ENCODE measurements at places on chromosomes 3 and 15. TPM values are rescaled to one million over a fixed set of nuclear protein-coding genes. Genes with fewer than 3 reads are reported as not detected.

DNA sequence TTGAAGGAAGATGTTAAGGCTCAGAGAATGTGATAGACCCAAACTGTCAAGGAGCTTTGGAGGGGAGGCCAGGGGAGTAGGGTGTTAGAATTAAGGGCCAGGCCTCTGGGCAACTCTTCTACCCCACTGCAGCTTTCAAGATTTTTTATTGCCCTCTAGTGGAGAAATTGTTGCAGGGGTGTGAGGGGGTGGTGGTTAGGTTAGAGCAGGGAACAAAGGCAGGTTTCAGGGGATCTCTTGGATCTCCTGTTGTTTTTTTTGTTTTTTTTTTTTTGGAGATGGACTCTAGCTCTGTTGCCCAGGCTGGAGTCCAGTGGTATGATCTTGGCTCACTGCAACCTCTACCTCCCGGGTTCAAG, 1.4 kb upstream of the SEC13 start:
- DNase-seq = no peak

GRCh38 chr3:115947325-115947724, 324.0 kb downstream of the GAP43 start:
- DNase-seq = no peak

The SEMA3F gene
- total RNA-seq = 0.18 TPM

DNA sequence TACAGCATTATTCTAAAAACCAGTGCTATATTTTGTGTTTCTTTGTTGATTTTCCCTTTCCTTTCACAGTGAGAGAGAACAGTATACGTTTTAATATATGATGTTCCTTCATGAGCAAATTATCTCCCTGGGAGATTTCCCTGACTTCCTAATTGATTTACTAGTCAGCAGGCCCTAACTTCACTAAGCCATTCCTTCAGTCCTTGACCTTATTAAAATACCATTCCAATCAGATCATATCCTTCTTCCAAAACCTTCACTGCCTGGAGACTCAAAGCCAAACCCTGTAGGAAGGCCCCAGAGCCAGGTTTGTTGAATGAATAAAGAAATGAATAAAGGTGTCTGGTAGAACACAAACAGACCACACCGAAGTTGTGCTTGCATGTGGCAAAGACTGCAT, 43.8 kb upstream of the ARHGEF3 start:
- DNase-seq = no peak

DNA sequence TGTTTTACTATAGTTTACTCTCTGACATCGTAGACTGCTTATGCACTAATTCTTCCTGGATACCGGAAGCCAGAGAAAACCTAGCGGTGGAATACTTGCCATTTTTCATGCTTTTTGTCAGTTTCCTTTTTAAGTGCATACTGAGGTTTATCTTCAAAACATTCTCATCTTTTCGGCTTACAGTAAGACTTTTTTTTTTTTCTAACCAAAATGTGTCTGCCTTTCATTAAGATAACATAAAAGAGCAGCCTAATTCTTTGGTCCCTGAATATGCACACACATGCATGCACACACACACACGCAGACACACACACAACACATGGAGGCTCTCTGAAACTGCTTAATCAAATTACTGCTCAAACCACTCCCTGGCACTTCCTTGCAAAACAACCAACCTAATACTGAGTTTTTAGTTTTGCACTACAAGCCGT, 1.3 kb downstream of the ZNF445 start:
- DNase-seq = no peak

The LRRC34 gene
- total RNA-seq = 0.78 TPM

The MUC13 gene
- 0.45 TPM for total RNA-seq

The MELTF gene
- 2.6 TPM for total RNA-seq

- peak; percentile 95 for DNase-seq
These were observed at the start of gene PDCD10 for GRCh38 chr3:167734498-167735232. PDCD10 (minus strand) TSS chr3:167734892; CDS start chr3:167720157, 14,735 bp downstream.

DNA sequence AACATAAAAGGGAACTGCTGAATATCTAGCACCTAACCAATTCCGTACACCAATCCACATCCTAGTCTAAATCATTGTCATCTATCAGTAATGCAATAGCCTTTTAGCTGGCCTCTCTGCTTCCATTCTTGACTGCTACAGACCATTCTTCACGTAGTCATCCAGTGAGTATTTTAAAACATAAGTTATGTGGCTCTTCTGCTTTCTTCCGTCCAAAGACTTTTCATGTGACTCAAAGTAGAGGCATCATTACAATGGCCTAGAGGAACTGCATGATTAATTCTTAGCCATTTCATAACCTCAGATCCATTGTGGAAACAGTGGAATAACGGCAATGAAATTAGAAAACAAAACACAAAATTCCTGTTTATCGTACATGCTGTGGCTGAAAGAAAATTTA, 88.9 kb upstream of the CBLB start:
- no peak for DNase-seq

- DNase-seq = no peak
These were observed 87.9 kb downstream of the MITF start for GRCh38 chr3:69827127-69827526.

GRCh38 chr3:152396867-152397266, 128.1 kb downstream of the MBNL1 start:
- no peak for DNase-seq

DNA sequence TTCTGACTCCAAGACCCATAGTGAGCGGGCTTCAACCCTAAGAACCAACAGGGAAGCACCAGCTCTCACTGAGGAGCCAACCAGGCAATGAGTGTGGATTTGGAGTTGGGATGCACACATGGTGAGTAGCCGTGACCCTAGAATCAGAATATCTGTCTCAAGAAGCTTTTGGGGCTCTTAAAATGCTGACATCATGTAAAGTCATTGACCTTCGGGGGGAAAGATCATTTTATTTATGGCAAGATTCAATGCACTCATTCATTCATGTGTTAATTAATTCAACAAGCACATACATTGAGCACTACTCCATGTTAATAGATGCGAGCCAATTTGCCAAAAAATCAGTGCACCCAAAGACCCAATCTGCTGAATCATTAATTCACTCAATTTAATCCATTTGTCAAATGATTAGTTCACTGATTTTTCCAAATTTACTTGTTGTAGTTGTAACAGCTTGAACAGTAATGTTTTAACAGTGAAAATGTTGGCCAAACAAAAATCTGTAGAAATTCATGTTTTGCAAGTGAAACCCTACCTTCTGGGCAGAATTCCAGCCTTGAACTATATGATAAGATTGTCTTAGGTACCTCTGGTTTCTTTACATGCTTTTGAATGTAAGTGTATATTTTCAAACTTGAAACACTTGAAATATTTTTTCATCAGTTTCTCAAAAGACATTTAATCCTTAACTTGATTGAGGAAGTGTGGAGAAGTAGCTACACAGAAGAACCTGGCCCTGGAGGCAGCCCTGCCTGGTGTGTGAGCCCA, 29.8 kb upstream of the LACTB start:
- no peak for DNase-seq

The HIGD2B gene
- total RNA-seq = not detected

The DET1 gene
- total RNA-seq = 1.9 TPM

DNA sequence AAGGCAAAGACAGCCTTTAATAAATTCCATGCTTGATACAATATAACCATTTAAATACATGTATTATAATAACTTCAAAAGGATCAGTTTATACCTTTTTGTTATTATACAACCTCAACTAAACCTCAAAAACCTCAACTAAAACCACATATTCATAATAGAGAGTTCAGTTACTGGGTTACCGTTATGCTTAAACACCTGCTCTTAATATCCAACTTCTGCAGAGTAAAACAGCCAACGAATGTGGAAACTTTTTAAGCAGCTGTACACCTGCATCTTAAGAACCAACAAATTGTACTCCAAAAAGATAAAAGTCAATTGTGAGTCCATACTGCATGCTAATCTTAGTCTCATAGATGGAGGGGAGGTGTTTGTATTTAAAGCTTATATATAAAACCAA, 53.5 kb downstream of the TFDP2 start:
- no peak for DNase-seq

- DNase-seq = no peak
These were observed 12.3 kb upstream of the NR1I2 start for GRCh38 chr3:119769394-119770149.

The AHSG gene
- total RNA-seq = not detected

The LARP6 gene
- total RNA-seq = 0.35 TPM

DNA sequence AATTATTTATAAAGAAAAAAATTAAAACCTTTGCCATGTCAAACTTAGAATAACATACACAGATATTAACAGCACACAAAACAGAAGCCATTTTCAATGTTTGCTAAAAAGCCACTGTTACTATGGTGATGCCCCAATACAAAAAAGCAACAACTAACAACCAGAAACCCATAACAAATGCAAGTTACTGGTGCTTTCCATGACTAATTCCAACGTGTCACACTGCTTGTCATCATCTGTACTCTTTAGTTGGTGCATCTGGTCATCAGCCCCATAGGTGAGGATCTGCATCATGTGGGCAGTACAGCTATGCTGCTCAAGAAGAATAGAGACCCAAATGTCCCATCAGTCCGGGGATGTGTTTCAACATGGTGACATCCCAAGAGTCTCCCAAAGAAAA, 52.8 kb downstream of the ATP8B4 start:
- no peak for DNase-seq

- no peak for DNase-seq
These were observed 78.0 kb upstream of the RARB start for GRCh38 chr3:25349828-25350724.

DNA sequence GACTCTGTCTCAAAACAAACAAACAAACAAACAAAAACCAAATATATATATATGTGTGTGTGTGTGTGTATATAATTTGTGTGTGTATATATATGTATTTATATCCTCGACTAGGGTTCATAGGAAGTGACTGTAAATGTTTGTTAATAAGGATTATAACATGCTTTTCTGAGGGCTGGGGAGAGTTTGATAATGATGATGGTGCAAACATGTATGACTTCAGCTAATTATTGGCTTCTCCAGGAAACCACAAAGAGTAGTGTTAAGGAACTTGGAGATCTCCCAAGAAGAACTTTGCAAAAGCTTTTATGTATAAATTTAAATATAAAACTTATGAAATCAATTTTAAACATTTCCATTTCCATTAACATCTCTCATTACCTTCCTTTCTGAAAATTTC, 3.9 kb upstream of the OPA1 start:
- no peak for DNase-seq

The SNRPA1 gene
- 166 TPM for total RNA-seq

DNA sequence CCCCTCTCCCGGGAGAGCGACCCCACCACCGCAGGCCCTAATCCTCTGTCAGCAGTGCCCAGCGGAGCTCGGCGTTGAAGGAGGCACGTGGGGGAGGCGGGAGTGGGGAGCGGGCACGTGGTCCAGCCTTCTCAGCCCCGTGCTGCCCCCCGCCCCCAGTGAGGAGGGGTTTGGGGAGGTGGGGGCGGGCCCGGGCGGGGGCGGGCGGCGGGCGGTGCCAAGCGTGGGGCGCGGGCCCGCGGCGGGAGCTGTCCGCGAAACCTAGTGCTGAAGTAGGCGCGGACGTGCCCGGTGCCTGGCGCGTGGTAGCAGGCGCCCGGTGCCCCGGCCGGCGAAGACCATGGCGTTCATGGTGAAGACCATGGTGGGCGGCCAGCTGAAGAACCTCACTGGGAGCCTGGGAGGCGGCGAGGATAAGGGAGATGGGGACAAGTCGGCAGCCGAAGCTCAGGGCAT, at the start of gene CPLX3:
CPLX3 (plus strand) TSS at position 264 of the 456 bp plus-strand sequence; CDS start at position 341, 77 bp downstream.
- DNase-seq = peak; percentile 29

GRCh38 chr15:67835297-67836133, 4.3 kb downstream of the RNU6-1 start:
- DNase-seq = no peak

DNA sequence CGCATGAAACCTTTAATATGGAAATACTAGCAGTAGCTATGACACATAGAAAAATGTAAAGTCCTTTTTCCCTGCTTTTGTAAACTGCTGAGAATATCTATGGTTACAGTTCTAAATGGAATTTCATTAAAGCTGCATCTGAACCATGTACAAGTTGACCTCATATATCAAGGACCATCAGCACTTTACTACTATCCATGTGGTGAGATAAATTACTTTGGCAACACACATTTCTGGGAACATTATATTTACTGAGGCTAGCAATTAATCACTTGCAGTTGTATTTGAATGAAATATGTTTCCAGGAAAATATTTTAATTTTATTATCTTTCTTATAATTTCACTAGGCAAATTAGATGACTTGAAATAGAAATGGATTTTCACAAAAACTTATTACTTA, 545.5 kb downstream of the NAALADL2 start:
- DNase-seq = no peak

- DNase-seq = no peak
These were observed 286.0 kb upstream of the ZPLD1 start for GRCh38 chr3:102148598-102149337.

- no peak for DNase-seq
These were observed 19.3 kb downstream of the DUOX1 start for GRCh38 chr15:45149060-45149459.

DNA sequence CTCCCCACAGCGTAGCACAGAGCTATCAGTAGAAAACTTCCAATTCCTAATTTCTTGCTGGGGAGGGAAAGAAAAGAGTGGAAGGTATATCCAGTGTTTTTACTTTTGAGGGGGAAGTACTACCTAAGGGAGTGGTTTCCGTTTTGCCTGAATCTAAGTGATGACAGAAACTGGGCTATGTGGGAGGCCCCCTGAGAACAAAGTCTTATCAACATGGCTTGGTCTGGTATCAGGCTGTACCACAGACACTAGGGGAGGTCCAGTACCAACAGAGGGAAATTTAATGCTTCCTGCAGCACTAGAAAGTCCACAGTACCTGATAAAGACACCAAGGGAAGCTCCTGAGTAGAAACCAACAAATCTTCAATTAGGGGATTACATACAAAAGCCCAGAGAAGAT, 199.2 kb downstream of the IL5RA start:
- DNase-seq = no peak

- DNase-seq = no peak
These were observed 34.1 kb downstream of the AKAP13 start for GRCh38 chr15:85414495-85414894.

The NUP210 gene
- total RNA-seq = 125 TPM

DNA sequence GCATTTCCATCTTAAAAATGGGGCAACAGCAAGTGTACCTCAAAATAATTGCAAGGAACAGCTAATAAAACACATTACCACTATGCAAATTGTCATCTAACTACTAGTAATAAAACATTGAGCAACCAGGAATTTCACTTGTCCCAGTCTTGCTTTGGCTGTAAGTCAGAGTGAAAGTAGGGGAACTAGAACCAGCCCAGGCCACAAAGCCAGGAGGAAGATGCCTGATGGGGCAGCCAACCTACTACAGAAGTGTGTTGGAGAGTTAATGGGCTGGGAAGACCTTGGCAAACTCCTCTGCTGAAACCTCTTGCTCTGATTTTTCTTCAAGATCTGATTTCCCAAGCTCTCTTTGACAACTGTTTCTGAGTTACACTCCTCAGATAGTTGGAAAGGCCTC, 40.2 kb upstream of the LPP start:
- no peak for DNase-seq

The KLHL25 gene
- 9.8 TPM for total RNA-seq

- DNase-seq = no peak
These were observed 53.0 kb upstream of the STXBP5L start for GRCh38 chr3:120854908-120855526.

The RTP1 gene
- not detected for total RNA-seq
